Activated naive CD8-positive, alpha-beta T cell treated with anti-CD3 and anti-CD28 coated beads for 36 hours (primary cell): ENCODE measurements at places on chromosomes 12 and 14. TPM values are rescaled to one million over a fixed set of nuclear protein-coding genes. Genes with fewer than 3 reads are reported as not detected.

The PHETA1 gene
- 2.0 TPM for total RNA-seq

The SYCP3 gene
- 0.21 TPM for total RNA-seq

The ACVRL1 gene
- not detected for total RNA-seq

The TMEM179 gene
- not detected for total RNA-seq

The PTPRB gene
- not detected for total RNA-seq

The BEGAIN gene
- total RNA-seq = 5.9 TPM

The ZDHHC22 gene
- not detected for total RNA-seq

The SLC8A3 gene
- 0.72 TPM for total RNA-seq

The YEATS4 gene
- 58.1 TPM for total RNA-seq
